ENCODE measurements at places on chromosomes 5 and 9.

DNA sequence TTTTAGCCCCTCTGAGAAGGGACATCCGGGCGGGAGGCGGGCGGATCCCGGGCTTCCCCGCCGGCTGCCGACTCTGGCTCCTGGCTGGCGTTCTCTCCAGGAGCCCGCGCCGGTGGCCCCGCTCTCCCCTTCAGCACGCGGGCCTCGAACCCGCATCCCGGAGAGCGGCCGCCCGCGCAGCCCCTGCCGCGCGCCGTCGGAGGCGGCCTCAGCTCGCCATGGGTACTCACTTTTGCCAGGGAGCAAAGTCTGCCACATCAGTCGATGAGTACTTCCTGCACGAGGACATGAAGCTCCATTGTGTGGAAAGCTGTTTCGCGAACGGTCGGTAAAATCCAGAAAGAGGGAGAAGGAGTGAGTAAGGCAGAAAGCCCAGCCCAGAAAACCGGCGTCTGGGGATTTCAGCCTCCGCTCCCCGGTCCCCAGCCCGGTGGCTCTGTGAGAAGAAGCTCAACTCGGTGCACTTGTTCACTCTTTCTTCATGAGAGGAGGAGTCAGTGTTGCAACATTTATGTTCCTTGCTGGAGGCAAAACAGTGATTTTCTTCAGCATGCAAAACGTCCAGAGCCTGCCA lies at the start of gene PRLR:
Gene PRLR (minus strand): TSS at position 450 of the 574 bp plus-strand sequence. CDS start 140,867 bp downstream, outside the sequence.
- DNase-seq: no peak

GRCh38 chr9:13500034-13500433 lies 220.5 kb upstream of the MPDZ start:
- no peak for DNase-seq

GRCh38 chr5:79546782-79547428 lies 33.0 kb upstream of the HOMER1 start:
- DNase-seq: no peak

DNA sequence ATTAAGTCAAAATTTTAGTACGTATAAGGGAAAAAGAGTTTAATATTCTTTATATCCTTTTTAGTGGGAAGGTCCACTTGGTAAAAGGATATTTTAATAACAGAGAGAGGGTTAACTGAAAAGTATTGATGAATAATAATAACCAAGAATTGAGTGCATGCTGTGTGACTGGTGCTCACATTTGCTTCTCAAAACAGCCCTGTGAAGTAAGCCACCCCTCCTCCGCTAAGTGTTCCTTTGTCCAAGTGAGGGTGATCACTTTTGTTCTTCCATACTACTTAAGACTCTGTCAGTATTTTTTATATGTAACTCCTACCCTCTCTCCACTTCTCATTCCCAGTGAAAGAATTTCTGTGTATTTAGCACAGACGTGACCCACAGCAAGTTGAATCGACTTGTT lies 51.5 kb downstream of the SLC44A1 start:
- DNase-seq: no peak

- DNase-seq: no peak
Observed at GRCh38 chr9:87447547-87448432, 49.9 kb upstream of the DAPK1 start.

GRCh38 chr5:172123269-172123692 lies 64.7 kb downstream of the STK10 start:
- no peak for DNase-seq
